Osteoblast (primary cell): ENCODE measurements at places on chromosomes 11 and 22. TPM values are rescaled to one million over a fixed set of nuclear protein-coding genes. Genes with fewer than 3 reads are reported as not detected.
A peak's percentile ranks its signal among the peaks of the same experiment; 100 is the strongest.

GRCh38 chr22:46088541-46089311 lies 61.6 kb upstream of the PPARA start:
- peak; percentile 91 for DNase-seq

DNA sequence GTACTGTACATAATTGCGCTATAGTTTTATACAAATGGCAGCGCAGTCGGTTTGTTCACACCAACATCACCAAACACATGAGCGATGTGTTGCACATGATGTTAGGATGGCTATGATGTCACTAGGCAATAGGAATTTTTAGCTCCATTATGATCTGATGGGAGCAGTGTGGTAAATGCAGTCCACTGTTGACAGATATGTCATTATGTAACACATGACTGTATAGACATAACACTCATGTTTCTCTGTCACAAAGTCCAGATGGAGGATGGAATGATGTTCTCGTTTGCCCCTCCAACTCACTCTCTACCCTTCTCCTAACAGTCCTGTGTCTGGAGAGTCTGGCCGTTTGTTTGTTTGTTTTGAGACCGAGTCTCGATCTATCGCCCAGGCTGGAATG lies 288.5 kb downstream of the LARGE1 start:
- DNase-seq: no peak

- DNase-seq: no peak
Measured at GRCh38 chr22:30221121-30221992, 25.2 kb downstream of the LIF start.

DNA sequence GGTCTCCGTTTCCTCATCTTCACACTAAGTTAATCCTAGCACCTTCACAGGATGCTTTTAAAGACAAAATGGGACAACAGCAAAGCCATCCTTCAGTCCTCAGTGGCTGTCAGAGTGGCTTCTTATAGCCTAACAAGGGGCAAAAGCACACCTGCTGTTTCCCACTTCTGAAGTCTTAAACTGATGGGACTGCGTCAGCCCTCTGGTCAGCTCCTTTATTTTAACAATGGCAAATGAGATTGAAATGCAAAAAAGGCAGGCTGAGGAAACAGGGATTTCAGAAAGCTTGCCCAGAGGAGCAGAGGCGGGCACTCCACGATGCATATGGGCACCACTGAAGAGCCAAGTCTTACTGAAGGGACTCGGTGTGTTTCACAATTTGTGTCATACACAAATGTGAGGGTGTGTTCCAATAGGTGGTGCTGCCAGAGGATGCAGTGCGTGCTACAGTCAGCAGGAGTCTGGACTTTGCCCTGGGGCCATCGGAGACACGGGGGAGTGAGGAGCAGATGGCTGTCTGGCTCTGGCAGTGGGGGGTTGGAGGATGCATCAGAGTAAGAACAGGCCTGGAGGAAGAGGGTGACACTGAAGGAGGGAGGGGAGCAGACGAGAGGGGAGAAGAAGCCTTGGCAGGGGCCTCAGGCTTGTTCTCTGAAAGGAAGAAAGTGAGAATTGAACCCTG lies 47.3 kb downstream of the TENM4 start:
- DNase-seq: no peak

DNA sequence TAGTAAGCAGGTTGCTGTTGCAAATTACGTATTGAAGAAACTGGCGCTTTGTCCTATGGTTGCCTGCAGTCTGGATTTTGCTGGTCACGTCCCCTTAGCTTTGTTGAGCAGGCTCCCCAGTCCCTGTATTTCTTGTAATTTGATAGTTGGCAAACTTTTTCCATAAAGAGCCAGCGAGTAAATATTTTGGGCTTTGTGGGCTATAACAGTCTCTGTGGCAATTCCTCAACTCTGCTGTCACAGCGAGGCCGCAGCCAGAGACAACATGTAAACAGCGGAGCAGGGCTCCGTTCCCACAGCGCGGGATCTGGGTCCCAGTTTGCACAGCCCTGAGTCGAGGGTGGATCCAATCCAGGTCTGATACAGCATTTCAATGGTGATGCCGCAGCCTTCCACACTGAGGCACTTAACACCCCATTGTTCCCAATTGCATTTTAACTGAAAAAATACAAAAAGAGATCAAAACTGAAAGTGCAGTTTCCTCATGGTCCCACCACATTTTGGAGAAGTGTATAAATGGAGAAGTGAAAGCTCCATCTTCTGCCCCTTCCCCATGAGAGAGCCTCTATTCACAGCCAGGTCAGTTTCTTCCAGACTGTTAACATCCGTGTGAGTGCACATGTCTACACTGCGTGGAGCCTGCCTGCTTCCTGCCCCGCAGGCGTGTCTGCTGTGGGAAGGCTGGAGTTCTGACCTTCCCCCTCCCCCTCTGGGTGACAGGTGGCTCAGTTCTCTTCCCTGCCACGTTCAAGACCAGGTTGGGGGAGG lies 89.1 kb downstream of the RPS6KA4 start:
- peak; percentile 89 for DNase-seq

- DNase-seq: no peak
Measured at GRCh38 chr22:46478083-46478551, 59.3 kb downstream of the CELSR1 start.

- no peak for DNase-seq
Measured at GRCh38 chr11:123393312-123393927, 36.6 kb upstream of the GRAMD1B start.

- peak; percentile 22 for DNase-seq
Measured at GRCh38 chr22:25623310-25623734, 58.8 kb downstream of the GRK3 start.

DNA sequence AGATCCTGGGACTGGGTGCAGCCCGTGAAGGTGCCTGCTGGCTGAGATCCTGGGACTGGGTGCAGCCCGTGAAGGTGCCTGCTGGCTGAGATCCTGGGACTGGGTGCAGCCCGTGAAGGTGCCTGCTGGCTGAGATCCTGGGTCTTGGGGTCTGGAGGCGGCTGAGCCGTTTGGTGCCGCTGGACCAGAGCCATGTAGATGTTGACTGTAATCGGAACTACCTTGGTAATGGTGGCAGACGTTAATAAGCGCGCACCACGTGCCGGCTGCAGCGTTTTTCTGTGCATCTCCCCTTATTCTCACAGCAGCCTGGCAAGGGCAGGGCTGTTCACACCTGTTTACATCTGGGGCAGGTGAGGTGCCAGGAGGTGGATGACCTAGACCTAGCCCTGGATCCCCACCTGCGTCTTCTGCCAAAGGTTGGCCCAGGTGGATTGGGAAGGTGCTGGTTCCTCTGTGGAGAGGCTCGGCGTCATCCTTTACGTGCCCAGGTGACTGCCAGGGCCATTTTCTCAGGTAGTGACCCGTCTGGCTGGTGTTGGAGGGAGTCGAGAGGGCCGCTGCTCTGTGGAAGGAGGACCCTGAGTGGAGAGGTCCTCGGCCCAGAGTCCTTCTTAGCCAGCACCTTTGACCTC lies 382.5 kb downstream of the TBC1D22A start:
- DNase-seq: no peak

- peak; percentile 93 for DNase-seq
Measured at GRCh38 chr22:24803064-24803542, 2.9 kb upstream of the SGSM1 start.

GRCh38 chr11:133409799-133410198 lies 122.5 kb downstream of the OPCML start:
- no peak for DNase-seq

- peak; percentile 53 for DNase-seq
Measured at GRCh38 chr22:41286639-41287091, 678 bp upstream of the RANGAP1 start.

DNA sequence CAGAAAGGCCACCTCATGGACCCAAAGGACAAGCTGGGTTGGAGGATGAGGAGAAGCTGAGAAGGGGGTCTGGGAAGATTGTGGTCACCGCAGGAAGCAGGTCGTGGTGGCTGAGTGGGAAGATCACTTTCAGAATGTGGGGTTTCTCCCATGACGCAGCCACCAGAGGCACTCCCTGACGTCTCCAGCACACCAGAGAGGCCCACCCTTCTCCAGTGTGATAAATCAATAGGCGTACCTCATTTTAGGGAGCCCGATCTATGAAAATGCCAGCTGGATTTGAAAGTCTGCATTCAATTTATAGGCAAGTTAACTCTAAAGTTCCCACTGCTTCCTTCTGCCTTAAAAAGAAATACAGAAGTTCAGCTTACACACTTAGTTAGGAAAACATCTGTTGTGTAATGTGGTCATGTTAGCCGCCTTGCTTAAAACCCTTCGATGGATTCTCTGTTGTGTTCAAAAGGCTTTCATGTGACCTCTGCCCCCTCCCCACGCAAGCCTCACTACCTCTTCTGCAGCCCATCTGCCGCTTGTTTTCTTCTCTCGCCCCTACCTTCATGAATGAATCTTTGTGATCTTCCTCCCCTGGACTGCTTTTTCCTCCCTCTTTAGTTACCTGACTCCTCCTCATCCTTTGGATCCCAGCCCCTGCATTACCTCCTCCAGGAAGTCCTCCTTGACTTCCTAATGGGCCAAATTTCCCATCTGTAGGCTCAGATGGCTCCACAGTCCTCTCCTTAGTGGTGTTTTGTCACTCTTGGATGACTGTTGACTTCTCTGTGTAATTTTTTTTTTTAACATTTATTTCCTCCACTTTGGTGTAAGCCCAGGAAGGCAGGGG lies 10.7 kb downstream of the TSPAN18 start:
- DNase-seq: no peak

- DNase-seq: no peak
Measured at GRCh38 chr11:122046438-122046837, 69.6 kb downstream of the BLID start.

GRCh38 chr11:61826930-61827570 lies 1.1 kb upstream of the FADS2 start:
- DNase-seq: no peak

DNA sequence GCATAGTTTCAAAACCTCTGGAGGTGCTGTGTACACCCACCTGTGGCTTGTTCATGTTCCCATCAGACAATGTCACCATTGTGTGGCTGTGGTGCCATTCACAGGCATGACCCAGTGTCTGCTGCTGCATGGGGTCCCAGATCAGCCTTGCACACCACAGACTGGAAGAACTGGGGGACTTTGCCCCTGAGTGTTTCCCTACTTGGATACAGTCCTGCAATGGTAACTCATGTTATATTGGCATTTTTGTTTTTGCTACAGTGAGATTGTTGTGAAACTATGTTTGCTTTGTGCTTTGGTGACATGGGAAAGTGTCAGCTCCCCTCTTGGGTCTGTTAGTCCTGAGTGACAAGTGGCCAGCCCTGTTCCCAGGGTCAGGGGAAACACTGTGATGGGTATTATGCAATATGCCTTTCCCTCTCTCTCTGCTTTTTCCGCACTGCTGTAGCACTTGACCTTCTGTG lies 108.8 kb downstream of the NAV2 start:
- no peak for DNase-seq

DNA sequence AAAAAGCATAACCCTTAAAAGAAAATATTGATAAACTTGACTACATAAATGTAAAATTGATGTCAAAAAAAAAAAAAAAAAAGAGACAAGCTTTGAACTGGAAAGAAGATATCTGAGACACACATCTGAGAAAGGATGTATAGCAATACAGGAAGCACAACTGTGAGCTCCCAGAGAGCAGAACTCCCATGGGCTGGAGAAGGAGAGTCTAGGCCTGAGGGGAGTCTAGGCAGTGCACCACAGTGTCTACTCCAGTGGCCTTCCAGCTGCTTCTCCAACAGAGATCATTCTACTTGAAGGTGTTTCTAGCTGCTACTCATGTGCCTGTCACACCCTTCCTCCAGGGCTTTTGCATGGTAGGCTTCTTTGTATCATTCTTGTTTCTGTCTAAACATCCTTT lies 54.2 kb upstream of the SYT9 start:
- no peak for DNase-seq

DNA sequence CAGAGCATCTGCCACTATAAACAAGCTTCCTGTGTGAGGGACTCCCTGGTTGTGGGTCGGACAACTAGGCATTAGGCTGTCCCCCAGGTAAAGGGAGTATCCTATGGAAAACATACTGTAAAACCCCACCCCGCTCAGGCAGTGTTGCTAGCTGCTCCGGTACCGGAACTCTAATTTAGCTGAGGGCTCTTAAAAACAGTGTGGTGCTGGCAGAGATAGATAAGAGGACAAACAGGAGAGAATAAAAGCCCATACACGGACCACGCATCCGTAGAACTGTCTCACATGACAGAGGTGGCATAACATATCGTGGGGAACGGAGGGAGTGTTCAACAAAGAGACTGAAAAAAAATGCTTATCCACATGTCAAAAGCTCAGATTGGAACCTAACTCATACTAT lies 3.4 kb upstream of the MOGAT2 start:
- no peak for DNase-seq

DNA sequence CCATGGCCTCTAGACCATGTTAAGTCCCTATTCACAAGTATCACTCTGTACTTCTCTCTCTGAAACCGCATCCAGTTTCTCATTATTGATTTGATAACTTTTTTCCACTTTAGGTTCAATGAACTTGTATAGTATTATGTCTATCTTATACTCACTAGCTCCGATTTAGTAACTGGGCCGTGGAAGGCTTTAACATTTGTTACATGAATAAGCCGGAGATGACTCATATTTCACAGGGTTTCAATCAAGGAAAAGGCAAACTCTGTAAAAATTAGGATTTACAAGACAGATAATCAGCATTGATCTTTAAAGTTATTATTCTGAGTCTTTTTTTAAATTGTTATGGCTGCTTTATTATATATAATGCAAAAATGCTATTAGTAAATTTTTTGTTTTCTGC lies 662.2 kb upstream of the CNTN5 start:
- DNase-seq: no peak

DNA sequence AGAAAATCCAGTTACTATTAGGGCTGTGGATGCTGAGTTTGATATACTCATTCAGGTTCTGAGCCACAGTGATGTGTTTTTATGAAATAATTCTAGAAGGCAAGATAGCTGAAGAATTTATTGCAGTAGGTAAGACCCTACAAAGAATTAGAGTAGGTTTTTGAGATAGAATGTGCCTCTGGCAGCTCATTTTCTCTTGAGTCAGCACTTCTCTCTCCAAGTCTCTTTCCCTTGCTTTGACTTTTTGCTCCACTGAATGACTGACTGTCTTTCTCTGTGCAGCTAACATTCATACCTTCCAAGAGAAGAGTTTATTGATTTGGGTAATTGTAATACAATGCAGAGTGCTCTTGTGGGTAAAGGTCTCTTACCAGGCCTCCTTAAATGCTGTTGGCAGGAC lies 48.0 kb upstream of the C11orf87 start:
- no peak for DNase-seq

Gene IL10RA
- total RNA-seq: 1.1 TPM in 1 of 2 replicates, not detected in the other

Gene SLC6A5
- total RNA-seq: not detected in 2 replicates

Gene KIAA0930
- total RNA-seq: 31.8 and 43.4 TPM in 2 replicates

Gene LIPT2
- total RNA-seq: 5.0 and 5.1 TPM in 2 replicates

Gene SC5D
- 63.7 and 93.7 TPM in 2 replicates for total RNA-seq

Gene OVCH2
- total RNA-seq: under 0.01 TPM in 1 of 2 replicates, not detected in the other

Gene OOSP4A
- not detected in 2 replicates for total RNA-seq
